ENCODE measurements at places on chromosomes 5 and 9.

- no peak for DNase-seq
These were observed 96.5 kb downstream of the SH3TC2 start for GRCh38 chr5:148966348-148966747.

- DNase-seq = no peak
These were observed 246.9 kb downstream of the NR3C1 start for GRCh38 chr5:143156572-143156971.

GRCh38 chr5:170109059-170110031 lies 3.6 kb downstream of the FOXI1 start:
- DNase-seq = no peak

- DNase-seq = no peak
These were observed 99.8 kb downstream of the ARRDC3 start for GRCh38 chr5:91283326-91283725.

- no peak for DNase-seq
These were observed 159.6 kb downstream of the NXNL2 start for GRCh38 chr9:88694625-88695024.

- DNase-seq = no peak
These were observed 8.5 kb upstream of the RALGPS1 start for GRCh38 chr9:126906091-126906490.

- no peak for DNase-seq
These were observed at the start of gene NDST1 for GRCh38 chr5:150507474-150508276. TSS of gene NDST1 (plus strand) at chr5:150508131. CDS start at chr5:150521255, 13,124 bp downstream.

DNA sequence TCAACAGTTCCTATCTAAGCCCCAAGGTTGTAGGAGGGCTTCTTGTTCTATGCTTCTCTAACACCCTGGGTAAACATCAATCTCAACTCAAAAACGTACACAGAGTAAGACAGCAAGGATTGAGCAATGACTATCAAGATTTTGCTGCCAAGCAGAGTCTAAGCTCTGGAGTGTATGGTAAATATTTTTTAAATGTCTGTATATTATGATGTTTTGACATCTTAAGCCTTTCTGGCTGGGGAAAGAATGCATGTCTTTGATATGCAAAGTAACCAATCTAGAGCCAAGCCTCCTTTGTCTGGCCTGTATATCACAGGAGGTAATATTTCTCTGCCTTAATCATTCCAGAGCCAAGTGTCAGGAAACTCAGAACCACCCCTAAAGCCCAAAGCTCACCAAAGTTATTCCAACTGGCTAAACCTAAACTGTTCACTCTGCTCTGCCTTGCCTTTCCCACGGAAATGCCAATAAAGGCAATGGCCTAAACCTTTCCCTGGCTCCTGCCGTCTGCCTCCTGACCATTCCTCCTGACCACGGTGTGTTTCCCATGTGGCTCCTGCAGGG lies 45.2 kb downstream of the YIPF5 start:
- no peak for DNase-seq

DNA sequence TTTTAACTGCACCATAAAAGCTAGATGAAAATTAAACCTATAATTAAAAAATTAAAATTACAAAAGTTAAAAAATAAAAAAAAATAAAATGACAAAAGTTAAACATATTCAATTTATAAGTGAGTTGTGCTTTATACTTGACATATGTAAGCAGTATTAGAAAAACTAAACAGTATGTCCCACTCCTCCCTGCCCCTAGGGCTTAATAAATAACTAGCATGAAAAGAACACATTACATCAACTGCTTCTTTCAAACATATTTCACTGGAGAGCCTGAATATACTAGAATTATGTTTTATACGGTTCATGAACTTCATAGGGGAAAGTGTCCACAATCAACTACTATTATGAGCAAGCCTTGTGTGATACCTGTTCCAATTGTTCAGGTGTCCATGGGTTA lies 47.6 kb downstream of the ECPAS start:
- DNase-seq = no peak

DNA sequence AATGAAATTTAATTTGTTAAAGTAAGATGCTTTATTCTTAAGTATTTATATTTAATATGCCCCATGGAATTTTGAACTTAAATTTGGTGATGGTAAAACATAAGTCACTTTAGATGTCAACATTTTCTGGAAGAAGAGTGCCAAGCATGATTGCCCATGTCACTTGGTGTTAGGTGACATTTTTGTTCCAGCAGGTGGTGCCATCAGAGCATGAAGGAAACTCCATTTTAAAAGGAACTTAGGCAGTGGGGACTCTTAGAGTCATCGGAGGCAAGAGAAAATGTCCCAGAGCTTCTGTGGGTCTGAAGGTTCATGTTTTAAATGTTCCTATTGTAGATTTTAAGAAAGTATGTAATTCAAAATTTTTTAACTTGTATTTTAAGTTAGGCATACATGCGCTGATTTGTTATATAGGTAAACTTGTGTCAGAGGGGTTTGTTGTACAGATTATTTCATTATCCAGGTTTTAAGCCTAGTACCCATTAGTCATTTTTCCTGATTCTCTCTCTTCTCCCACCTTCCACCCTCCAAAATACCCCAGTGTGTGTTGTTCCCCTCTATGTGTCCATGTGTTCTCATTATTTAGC lies 789.3 kb downstream of the SEMA5A start:
- no peak for DNase-seq

GRCh38 chr9:130333041-130333711 lies 67.6 kb downstream of the HMCN2 start:
- no peak for DNase-seq

GRCh38 chr9:95211028-95211427 lies 106.5 kb downstream of the FANCC start:
- DNase-seq = no peak

DNA sequence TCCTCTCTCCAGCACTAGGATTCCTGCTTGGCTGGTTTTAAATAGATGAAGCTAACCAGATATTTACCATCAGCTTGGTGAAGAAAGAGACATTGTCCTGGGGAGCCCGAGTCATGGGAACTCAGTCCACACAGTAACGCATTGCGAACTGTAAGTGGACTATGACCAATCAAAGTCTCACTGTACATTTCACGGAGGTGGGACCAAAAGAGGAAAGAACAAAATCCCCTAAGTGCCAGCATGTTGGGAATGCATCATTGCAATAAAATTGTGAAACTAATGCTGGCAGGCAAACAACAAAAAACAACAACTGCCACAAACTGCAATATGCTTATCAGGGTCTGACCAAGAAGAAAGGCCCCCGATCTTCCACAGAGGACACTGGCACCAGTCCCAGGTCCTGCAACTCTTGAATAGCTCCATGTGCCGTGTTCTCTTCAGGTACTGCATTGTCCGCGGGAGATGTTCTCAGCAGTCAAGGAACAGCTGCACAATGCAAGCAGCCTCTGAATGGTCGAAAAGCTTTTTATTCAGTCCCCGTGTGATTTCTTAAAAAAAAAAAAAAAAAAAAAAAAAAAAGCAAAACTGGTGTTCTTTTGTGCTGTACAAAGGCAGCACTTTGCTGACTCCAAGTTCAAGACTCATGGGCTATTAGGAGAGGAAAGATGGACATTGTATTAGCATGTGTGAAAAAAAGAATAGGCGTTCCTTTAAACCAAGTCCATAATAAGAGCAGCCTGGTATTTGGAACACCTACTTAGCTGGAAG lies 38.1 kb downstream of the SEMA6A start:
- DNase-seq = no peak

DNA sequence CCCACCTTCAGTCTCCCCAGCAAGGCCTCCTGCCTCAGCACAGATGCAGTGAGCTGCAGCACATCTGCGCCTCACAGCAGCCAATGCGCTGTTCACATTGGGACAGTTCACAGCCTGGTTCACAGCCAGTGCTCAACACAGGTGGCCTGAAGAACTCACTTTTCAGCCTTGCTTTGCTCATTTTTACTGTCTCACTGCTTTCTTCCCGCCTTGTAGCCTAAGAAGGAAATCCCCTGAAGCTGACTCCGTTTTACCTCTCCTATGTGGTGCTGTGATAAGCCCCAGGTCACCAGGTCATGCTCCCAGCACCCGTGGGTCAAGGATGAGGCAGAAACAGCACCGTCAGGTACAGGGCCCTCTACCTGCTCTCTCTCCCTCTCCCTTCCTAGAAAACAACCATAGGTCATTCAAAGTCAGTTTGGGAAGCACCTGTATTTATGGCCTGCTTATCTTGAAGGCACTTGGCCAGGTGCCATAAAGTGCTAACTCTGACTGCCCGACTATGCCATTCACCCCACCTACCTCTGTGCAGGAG lies 1.1 kb downstream of the GCNT4 start:
- DNase-seq = no peak

DNA sequence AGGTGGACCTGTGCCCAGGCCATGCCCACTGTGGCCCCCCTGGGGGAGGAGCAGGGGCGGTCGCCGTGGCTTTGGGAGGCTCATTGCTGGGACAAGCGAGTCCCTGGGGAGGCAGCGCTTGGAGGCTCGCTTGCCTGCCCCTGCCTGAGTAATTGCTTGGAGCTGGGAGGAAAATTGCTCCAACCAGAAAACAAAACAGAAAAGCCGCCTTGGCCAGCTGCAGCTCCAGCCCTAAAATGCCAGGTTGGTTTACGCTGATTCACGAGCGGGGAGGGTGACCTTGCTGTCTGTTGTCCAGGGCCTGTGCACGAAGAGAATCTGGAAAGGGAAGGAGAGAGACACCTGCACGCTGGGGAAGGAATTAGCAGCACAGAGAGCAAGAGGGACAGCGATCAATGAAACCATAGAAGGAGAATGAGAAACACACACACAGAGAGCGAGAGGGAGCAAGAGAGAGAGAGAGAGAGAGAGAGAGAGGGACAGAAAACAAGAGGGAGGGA lies 25.3 kb downstream of the NTNG2 start:
- no peak for DNase-seq

GRCh38 chr9:104836235-104836634 lies 72.3 kb downstream of the NIPSNAP3B start:
- no peak for DNase-seq

- no peak for DNase-seq
These were observed 115.4 kb downstream of the PDZD2 start for GRCh38 chr5:31754358-31754704.

DNA sequence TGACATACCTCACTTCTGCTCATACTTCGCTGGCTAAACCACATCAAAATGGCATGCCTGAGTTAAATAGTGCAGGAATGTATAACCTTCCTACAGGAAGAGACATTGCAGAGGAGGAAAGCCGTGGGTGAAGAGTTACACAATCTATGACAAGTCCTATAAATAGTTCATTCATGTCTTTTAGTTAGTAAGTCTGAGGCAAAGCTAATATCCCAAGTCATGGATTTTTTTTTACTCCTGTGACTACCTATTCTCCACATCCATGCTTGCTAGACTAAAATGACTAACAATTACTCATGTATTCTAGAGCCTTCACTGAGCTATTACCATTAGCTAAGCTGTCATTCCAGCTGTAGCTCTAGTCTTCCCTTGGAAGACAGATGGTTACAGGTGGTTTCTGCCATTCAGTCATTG lies 391.3 kb downstream of the NR2F1-AS1 start:
- DNase-seq = no peak

- DNase-seq = no peak
These were observed 86.3 kb upstream of the ERBIN start for GRCh38 chr5:65840071-65840470.

DNA sequence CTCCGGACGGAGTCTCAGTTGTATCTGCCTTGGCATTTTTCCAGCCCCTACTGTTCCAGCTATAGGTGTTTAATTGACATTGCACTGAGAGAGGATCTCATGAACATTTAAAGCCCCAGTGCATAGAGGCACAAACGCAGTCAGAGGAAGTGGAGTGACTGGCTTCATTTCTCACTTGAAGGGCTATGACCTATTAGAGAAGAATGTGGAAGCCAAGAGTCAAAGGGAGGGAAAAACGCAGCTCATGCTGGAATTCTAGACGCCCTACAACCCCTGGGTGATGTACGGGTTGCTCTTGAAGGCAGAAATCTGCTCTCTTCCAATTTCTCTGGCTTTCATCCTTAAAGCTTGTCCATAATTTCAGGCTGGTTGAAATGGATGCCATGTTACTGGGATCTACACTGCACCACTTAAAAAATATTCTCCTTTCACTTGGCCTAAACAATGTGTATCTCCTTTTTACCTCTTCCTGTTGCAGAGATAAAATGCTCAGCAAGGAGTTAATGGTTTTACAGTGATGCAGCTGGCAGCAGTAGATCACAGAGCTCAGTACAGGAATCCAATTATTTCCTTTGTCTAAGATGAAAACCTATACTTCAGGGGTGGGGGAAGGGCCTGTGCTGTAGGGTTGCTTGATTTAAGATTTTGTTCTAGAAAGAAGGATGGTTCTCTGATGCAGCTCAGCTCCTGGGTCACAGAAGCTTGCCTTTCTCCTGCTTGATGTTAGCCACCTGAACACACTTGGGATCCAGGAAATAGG lies 61.8 kb upstream of the MAMDC2 start:
- DNase-seq = no peak

GRCh38 chr5:143336485-143336884 lies 67.0 kb downstream of the NR3C1 start:
- no peak for DNase-seq

DNA sequence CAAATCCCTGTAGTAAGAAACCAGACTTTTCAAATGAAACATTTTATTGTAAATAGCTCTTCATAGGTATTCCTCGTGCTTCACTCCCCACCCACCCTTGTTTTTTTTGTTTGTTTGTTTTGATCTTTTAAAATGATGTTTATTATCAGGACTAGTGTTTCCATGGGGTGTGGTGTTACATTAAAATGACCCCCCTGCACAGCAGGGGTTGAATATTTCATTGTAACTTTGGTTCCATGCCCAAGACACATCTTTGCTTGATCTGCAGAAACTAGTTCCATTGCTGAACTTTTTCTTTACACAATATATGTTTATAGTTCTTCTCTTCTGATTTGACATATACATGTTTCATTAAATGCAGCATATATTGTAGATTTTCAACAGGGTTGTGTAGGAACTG lies 81.3 kb upstream of the DPYSL3 start:
- no peak for DNase-seq

DNA sequence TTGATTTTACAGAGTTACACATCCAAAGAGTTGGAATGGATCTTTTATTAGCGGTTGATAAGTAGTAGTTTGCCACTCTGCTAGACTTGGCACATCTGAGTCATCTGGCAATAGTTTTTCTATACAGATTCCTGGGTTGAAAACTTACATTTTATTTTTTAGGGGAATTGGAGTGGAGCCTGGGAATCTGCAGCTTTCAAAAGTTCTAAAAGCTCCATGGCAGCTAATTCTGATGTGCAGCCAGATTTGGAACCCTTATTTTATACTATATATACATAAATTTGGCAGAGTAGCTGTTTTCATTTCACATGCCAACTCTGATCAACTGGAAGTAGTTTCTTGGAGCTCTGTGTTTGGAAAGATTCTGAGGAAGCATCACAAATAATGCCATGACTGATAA lies 715.5 kb downstream of the TLR4 start:
- no peak for DNase-seq

DNA sequence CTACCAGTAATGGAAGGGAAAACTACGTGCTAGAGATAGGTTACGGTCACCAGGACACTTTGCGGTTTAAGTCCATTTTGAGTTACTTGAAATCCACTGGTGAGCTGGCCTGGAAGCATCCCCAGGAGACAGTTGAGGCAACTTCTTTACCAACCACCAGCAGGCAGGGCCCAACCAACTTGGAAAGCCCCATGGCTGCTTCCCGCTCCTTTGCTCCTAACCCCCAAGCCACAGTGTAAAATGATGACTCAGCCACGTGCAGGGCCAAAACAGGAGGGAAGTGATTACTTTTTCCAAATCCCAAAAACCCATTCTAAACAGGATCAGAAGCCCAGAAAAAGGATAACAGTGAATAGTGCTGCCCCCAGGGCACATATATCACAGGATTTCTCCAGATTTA lies 87.4 kb downstream of the PAX5 start:
- DNase-seq = no peak

- no peak for DNase-seq
These were observed 130.1 kb downstream of the SIL1 start for GRCh38 chr5:139068060-139068459.

- DNase-seq = no peak
These were observed 58.8 kb downstream of the ARHGAP26 start for GRCh38 chr5:142828797-142829535.
